ENCODE measurements at places on chromosomes 2 and 18.

- DNase-seq, result no peak
These were observed 34.1 kb upstream of the FAM110C start for GRCh38 chr2:80378-80777.

GRCh38 chr18:58967751-58968254 lies 103.1 kb downstream of the ZNF532 start:
- no peak for DNase-seq

DNA sequence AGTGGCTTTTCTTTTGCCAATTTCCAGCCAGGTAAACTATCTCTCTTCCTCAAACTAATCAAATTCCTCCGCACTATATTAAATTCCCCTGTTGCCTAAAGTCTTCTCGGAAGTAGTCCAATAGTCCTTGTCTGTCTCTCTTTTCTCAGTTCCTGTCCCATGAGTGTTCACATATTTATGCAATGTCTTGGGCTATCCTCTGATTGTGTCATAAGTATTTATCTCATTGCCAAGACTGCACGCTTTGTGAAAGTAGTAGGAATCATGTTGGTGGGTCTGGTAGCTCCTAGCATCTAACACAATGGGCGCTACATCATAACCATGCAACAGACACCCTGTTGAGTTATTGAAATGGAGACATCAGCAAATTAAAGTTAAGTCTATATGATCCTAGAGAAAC lies 59.9 kb upstream of the POU3F3 start:
- no peak for DNase-seq

DNA sequence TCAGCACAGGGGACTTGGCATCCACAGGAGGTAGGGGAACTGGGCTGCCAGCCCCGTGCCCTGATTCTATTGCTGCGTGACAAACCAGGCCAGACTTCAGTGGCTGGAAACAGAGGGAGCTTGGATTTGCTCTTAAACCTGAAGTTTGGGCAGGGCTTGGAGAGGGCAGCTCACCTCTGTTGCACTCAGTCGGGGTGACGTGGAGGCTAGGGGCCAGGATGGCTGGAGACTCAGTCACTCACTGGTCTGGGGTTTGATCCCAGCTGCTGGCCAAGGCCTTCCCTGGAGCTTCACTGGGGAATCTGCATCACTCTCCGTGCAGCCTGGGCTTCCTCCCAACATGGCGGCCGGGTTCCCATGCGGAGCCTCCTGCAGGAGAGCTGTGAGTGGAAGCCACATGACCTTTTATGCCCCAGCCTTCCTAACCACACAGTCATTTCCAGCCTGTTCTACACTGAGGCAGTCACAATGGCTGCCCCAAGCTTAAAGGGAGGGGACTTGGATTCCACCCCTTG lies 175.2 kb upstream of the HDAC4 start:
- DNase-seq, result no peak

DNA sequence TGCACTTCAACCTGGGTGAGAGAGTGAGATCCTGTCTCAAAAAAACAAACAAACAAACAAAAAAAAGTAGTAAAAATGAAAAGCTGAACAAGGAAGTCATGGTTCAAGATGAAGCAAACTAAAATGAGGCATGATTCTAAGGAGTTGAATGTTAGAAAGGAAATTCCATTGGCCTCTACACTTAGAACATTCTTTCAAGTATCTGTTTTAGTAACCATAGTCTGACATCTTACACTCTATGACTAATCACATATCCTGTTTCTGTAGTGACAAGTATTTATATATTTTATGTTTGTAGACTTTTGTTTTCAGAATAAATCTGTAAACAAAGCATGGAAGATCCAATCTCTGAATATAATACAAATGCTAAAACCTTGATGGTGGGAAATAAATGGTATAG lies 164.1 kb downstream of the KIAA1328 start:
- no peak for DNase-seq

GRCh38 chr2:227889336-227889735 lies 17.9 kb downstream of the DAW1 start:
- DNase-seq, result no peak

- no peak for DNase-seq
These were observed 921.7 kb downstream of the DPP10 start for GRCh38 chr2:115364093-115364492.

- no peak for DNase-seq
These were observed 460.2 kb downstream of the LRATD1 start for GRCh38 chr2:15092691-15093090.

Data from central memory CD4-positive, alpha-beta T cell (primary cell).